ENCODE measurements at places on chromosomes 4 and X.

- no peak for DNase-seq
Measured at GRCh38 chr4:147542229-147542990, 61.5 kb downstream of the EDNRA start.

DNA sequence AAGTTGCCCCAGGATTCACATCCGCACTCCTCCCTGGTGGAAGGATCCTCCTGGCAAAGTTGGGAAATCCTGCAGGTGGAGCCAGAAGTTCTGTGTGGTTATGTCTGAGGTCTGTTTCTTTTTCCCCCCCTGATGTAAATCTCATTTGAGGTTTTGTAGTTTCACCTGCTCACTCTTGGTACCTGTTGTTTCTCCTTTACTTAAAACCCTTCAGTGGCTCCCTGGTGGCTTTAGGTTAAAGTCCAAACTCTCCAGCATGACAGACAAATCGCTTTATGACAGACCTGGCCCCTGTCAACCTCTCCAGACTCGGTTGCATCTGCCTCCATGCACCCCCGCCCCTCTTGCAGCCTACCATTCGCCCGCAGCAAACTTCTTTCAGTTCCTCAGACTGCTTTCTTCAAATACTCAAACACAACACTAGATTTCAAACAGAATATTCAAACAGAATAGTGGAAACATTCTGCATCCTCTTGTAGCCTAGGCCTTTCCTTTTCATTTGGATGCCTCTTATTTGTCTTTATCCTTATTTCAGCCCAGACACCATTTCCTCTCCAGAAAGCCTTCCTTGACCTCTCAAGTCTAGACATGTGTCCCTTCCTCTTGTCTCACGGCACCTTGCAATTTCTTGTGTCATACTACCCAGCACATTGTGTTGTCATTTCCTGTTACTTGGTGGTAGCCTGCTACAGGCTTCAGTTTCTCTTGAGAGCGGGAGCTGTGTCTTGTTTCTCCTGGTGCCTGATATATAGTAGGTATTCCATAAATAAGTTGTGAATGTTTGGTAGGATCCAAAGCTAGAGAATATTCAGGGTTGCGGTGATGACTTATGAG is 24.8 kb downstream of the IL13RA1 start:
- no peak for DNase-seq

DNA sequence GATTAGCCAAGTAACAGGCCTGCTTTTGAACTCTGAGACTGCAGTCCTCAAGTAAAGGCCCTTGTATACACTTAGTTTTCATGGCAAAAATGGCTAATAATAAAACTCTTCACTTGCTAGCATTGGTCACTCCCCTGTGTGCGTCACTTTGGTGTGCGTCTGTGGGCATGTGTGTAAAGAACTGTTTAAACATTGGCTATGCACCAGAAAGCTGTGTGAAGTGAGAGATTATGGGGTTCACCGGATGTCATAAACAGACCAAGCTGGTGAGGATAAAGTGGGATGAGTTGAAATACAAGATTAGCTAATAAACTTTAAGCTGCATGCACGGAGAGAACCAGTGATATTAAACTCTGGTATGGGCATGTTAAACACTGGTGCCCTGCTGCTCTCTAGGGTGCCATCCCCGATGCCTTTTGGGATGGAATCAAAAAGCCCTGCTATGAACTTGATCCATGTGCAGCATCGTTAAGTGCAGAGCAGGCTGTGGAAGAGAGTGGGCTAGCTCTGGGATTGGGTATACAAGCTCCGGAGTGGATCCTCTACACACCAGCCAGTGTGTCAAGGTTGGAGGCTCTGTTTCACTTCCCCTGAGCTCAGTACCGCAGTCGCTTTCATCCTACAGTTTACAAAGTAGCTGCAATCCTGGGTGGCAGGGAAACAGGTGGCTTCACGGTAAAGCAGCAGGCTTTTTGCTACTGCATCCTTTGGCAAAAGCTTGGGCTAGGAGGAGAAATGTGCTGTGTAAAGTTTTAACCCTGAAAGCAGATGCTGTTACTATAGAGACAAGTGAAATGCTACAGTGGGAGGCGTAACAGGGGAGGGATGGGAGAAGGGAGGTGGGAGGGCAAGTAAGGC is 108.3 kb upstream of the SLC4A4 start:
- DNase-seq, result no peak

- DNase-seq, result no peak
Measured at GRCh38 chrX:153627675-153628111, 19.3 kb upstream of the DUSP9 start.

DNA sequence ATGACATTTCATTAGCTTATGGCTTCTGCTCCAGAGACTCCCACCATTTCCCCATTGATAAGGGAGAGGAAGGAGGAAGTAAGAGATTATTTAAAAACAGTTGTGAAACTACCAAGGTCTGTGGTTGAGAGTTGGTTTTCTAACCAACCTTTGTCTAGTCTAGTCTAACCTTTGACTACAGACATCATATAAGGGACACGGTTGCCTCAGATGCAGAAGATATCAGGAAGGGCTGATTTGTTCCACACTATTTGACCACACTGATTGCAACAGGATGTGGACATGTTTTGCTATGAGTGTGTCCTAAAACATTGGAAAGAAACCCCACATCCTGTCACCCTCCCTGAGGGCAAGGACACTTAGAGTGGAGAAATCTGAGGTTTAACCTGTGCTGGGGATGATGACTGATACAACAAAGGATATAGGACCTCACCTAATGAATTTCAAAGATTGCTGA is 53.0 kb downstream of the COQ2 start:
- no peak for DNase-seq

GRCh38 chr4:78568640-78569305 is 17.2 kb downstream of the ANXA3 start:
- DNase-seq, result no peak

DNA sequence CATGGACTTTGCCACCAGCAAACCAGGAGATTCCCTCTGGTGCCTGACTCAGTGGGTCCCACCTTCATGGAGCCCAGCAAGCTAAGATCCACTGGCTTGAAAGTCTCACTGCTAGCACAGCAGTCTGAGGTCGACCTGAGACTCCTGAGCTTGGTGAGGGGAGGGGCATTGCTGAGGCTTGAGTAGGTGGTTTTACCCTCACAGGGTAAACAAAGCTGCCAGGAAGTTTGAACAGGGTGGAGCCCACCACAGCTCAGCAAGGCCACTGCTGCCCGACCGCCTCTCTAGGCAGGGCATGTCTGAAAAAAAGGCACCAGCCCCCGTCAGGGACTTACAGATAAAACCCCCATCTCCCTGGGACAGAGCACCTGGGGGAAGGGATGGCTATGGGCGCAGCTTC is 28.1 kb downstream of the FAM9A start:
- DNase-seq, result no peak

DNA sequence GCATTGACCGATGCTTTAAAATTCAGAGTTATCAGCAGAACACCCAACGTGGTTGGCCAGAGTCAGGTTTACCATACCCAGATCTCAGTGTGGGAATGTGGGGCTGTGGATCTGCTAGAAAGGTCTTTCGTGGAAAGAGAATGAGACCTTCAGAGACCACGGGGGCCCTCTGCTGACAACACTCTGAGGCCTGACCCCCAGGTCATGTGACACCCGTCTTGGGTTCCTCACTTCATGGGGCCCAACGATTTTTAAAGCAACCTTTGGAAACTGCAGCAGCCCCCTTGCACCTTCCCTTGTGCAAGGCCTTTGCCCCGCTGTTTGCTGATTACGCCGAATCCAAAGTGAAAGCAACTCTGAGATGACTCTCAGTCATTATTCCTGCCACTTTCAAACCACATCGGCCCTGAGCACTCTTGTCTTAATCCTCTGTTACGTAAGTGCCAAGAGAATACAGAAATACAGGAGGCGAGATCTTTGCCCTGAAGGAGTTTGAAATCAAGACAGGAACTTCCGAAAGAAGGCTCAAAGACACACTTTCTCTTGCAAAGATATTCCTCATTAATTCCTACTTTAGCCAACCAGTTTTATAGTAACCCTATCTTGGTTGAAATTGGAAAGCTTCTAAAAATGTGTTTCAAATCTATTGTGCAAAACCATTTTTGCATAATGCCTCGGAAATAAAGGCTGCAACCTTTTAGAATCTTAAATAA is 88.3 kb downstream of the EVC2 start:
- DNase-seq, result no peak

DNA sequence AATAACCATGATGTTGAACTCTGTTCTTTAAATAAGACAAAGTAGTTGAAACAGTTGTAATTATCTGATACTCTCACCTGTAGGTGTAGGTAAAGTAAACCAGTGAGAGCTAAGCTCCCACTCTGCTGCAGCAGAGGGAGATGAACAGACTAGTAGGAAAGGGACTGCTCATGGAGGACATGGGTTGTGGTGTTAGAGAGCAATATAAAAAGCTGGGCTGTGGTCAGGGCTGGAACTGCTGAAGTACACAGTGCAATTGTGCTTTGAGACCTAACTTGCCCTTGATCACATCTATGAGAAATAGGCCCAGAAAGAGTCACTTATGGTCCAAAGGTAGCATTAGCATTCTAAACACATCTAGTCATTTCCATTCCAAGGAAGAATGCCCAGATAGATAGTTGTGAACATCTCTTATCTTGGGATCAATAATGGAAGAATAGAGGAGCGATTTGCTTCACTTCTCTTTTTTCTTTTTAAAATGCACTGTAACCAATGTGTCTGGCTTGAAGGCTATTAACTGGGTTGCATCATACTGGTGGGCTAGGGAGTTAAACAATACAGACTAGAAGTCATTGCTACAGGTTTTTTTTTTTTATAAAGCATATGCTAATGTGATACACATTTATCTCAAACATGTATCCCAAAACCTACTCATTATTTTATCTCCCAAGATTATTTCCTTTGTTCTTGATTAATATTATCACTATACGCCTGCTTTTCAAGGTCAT is 251.3 kb upstream of the CENPE start:
- DNase-seq, result no peak

DNA sequence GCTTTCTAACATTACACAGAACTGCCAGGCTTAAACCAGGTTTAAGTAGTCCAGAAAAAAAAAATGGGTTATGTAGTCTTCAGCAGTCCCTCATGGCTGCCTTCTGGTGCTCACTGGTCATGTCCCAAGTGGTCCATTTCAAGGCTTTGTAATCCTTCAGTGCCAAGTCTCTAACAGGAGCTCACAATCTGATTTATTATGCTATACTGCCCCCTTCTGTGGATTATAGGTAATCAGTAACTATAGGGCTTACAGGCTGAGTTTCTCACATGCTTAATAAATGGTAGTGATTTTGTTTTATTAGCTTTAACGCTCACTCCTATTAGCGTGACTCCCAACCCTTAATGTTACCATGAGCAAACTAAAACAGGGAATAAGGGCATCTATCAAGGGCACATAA is 92.5 kb upstream of the EDA2R start:
- no peak for DNase-seq

DNA sequence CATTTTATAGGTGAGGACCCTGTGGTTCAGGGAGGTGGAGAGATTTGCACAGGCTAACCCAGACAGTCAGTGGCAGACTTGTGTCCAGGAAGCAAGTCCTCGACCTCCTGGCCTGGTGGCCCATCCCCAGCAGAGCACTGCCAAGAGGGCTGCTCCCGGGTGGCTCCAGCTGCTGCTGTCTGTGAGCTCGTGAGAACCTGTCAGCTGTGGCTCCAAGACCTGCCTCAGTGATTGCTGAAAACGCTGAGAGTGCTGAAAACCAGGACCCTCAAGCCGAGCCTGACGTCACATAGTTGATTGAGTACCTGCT is 74.2 kb downstream of the RTL9 start:
- no peak for DNase-seq

- no peak for DNase-seq
Measured at GRCh38 chr4:1205586-1206298, 33.4 kb upstream of the SPON2 start.

GRCh38 chrX:134727363-134727762 is 69.1 kb upstream of the PLAC1 start:
- no peak for DNase-seq

DNA sequence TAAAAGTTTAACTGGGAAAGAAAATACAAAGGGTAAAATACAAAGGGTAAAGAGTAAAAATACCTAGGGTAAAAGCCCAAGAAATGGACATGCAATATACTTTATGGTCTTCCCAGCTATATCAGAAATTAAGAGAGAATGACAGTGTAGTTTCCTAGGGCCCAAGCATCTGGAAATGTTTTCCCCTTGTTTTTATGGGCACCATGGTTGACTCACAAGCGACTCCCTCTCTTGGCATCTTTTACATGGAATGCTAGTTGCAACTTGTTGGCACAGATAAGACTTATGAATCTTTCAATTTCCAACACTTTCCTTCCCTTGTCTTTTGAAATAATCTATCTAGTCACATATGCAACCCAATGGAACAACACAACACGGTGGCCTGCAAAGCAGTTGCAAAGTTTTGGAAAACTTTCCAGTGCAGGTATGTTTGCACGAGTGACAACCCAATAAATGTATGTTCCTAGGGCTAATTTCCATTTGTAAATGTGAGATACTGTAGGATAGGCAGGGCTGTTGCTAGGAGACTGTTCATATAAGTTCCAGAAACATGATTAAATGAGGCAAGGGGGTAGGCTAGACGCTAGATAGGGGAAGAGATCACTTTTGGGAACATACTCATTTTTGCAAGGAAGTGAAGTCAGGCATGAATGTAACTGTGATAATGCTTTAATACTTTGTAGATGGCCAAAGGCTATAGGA is 36.4 kb upstream of the CWH43 start:
- no peak for DNase-seq

DNA sequence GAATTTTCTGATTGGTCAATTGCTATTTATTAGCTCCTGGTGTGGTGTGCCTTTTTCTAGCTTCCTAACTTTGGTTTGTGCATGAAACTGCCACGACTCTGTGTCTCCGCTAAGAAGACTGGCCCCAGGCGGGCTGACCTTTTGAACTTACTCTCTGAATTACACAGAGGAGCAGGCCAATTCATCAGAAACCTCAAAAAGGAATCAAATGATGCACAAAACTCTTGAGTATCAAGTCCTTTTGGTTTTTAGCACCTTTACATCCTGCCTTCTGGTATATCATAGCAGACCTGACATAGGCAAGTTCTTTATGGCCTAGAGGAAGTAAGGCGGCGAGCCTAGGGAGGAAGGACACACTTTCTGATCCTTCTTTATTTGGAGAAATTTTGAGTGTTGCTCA is 17.6 kb downstream of the TKTL1 start:
- no peak for DNase-seq

GRCh38 chr4:25951390-25951952 is 37.5 kb downstream of the SMIM20 start:
- DNase-seq, result no peak

GRCh38 chr4:67604749-67605148 is 46.2 kb downstream of the STAP1 start:
- no peak for DNase-seq

GRCh38 chr4:60930866-60931265 is 269.3 kb upstream of the ADGRL3 start:
- no peak for DNase-seq

GRCh38 chr4:3248811-3249661 is at the start of gene MSANTD1:
Gene MSANTD1 (plus strand): TSS chr4:3249159. CDS start chr4:3249223, 64 bp downstream.
- no peak for DNase-seq

Data from stimulated activated CD8-positive, alpha-beta memory T cell treated with anti-CD3 and anti-CD28 coated beads, Interleukin-7, amount 100 ng/mL, for 4 hours (primary cell).